ENCODE measurements at places on chromosomes 7 and 10.

- DNase-seq = peak; percentile 50
These were observed 65.0 kb downstream of the DNAJC12 start for GRCh38 chr10:67772894-67773511.

GRCh38 chr10:36542493-36542892 is 582.9 kb upstream of the ANKRD30A start:
- DNase-seq = peak; percentile 22

DNA sequence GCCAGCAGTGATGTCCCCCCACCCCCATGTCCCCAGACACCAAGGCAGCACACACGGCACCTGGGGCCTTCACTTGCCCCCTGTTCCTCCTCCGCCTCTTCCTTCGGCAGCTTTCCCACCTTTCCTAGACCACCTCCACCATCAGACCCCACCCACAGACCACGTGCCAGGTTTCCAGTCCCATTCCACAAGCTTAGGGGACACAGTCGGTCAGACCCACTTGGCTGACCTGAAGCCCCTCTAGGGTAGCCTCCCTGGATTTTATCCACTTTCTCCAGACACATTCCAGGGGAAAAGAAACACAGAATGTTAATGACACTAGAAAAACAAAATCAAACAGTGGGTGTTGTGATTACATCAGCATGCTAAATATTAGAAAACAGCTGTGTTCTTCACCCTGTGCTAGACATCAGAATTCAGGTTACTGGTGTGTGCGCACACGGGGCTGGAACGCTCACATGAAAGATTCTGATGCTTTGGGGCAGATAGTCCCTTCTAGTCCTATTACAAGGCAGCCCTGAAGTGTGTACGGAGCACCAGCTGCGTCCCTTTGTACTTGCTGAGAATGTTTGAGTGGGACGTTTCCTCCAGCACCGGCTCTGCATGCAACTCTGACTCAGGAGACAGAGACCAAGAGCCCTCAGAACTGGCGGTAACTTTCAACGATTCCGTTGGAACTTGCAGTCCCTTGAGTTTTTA is 75.5 kb upstream of the PPP2R2D start:
- DNase-seq = no peak

- DNase-seq = peak; percentile 100
These were observed 32.8 kb downstream of the GOLGA7B start for GRCh38 chr10:97882142-97883091.

- DNase-seq = no peak
These were observed 264.3 kb downstream of the RNLS start for GRCh38 chr10:88318803-88319202.

DNA sequence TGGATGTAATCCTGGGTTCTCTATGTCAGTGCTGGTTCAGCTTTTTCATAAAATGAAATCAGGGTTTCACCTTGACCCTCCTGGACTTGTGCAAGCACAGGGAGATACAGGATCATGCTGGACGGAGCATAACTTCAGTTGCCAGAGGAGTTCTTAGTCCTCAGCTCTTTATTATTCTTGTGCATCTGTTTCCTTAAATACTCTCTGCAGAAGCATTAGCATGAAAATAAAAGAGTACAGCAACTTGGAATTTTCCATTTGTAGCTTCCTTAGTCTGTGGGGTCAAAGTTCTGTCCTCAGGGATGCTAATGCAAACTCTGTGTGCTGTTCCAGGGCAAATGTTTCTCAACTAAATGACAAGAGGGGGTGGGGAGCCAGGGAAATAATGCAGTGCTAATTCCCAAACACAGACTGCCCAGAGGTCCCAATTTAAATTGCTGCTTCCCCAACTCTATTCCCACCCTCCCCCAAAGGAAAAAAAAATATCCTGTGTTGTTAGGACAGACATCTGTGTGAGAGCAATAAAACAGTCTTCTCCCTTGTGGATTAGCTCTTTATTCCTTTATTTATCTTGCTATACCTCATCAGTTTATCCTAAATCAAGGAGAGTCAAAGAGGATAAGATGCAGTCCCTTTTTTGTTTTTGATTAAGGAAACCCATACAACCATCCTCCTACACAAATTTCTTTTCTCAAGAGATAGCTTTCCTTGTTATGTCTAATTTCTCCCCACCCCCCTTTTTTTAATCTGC is 905.0 kb downstream of the LRMDA start:
- DNase-seq = peak; percentile 20

- no peak for DNase-seq
These were observed 1.8 kb downstream of the TFEC start for GRCh38 chr7:116028787-116029186.

GRCh38 chr10:79132681-79133381 is 64.1 kb downstream of the ZMIZ1 start:
- no peak for DNase-seq

DNA sequence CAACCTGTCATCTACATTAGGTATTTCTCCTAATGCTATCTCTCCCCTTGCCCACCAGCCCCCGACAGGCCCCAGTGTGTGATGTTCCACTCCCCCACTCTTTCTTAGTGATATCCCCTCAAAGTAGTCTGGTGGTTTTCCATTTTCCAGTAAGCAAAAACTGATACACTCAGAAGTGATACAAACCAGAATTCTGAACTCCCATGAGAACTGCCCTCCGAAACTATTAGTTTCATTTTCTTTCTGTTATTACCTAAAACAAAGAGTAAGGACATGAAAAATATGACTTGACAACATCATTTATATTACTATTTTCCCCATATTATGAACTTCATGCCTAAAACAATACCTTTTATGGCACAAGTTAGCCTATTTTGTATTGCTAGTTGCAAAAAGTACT is 175.0 kb downstream of the OTUD1 start:
- DNase-seq = no peak

GRCh38 chr7:28046035-28046434 is 134.6 kb downstream of the JAZF1 start:
- DNase-seq = no peak

DNA sequence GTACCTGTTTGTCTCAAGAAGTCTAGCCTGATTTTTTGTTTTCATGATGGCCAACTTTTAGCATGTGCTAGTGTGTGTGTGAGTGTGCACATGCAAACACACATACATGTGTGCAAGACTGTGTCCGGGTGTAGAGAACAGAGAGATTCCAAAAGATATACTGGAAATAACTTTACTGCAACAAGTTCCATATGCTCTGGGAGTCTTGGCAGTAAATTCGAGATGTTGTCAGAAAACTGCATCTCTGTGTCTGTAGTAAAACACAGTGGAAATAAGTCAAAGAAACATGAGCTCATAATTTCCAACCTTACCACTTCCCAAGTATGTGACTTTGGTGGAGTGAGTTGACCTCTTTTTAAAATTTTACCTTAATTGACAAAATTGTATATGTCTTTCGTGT is 950.8 kb upstream of the C7orf33 start:
- DNase-seq = no peak

DNA sequence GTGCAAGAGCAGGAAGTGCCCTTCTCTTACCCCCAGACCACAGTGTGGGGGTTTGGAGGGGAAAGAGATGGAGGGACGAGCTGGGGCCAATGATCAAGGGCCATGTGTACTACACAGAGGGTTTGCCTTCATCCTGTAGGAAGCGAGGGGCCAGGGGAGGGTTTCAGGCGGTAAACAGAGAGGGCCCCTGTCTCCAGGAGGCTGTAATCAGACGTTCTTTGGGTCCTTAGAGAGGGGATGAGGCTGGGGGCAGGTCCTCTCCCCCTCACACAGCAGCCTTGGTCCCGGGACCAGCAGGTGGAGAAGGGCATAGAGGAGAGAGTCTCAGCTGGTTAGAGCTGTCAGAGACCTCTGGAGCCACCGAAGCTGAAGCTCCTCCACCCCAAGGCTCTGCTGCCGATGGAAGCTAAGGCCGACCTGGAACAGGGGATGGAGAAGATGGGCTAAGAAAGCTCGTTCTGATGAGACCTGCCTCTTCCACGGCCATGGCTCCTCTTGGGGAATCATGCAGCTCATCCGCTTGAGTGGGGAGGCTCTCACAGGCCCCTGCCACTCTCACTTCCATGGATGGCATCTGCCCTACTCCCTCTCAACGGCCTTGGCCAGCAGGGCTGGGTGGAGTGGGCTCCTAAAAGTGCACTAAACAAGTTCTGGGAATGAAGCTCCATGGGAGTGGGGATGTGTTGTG is 3.5 kb downstream of the LOXL4 start:
- no peak for DNase-seq

- DNase-seq = no peak
These were observed 257.1 kb downstream of the GLI3 start for GRCh38 chr7:41979834-41980307.

- DNase-seq = peak; percentile 76
These were observed 6.1 kb downstream of the NPY start for GRCh38 chr7:24290004-24290641.

DNA sequence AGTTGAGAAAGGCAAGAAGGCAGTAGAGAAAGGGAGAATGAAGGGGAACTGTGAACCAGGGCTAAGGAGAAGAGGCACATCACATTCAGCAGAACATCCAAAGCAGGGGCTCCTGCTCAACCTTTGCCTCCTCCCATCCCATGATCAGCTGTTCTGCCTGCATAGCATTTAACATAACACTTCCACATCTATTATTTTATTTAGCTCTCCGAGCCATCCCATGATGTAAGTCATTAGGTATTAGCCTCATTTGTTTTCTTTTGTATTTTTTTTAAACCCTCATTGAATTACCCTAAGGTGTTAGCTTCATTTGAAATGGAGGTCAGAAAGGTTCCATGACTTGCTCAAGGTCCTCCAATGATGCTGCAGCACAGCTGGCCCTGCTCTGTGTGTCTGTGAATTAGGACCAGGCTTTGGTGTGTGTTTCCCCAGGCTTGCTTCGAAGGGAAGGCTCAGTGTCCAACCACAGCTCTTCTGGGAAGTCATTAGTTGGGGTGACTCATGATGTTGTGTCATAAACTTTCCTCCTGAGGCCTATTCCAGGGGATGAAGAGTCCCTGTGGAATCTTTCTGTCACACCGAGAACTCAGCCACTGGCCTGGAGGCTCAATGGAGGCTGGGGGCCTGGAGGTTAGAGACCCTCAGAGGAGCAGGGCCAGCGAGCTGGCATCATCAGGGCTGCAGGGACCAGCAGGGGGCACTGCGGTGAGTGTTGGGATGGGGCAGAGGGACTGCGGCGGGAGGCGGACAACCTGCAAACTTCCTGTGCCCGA is 16.5 kb downstream of the NPFFR1 start:
- DNase-seq = peak; percentile 97

DNA sequence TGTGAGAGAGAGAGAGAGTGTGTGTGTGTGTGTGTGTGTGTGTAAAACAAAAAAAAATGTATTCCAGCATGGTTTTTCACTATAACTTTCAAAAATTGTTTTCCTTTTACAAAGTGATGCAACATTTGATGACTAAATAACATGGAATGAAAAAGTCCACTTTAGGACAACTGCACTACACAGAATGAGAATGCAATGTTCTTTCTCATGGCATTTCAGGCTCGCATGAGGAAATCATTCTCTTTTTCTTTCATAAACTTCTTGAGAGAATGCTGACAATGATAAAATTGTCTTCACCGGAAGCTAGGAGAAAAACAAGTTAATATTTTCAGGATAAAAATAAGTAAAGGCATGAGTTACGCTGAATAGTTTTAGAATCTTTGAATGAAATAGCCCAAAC is 53.7 kb downstream of the SLC16A12 start:
- peak; percentile 98 for DNase-seq

DNA sequence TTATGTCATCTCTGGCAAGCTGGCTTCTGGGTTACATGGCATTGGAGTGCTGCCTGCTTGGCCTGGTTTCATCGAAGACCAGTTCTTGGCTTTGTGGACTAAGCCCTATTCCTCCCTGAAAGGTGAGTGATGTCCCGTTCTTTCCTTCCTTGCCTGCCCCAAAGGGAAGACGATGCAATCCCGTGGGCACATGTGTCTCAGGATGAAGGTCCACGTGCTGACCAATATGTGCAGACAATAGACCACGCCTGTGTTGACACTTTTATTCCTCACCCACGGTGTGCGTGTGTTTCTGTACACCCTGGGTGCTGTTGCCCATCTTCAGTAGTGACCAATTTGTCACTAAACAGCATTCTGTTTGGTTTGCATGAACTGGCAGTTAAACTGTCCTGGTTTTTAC is 28.6 kb upstream of the SHH start:
- DNase-seq = no peak

GRCh38 chr10:62270020-62270419 is 1.4 kb upstream of the RTKN2 start:
- DNase-seq = no peak

- no peak for DNase-seq
These were observed 154.9 kb downstream of the ZMYND11 start for GRCh38 chr10:290026-290725.

DNA sequence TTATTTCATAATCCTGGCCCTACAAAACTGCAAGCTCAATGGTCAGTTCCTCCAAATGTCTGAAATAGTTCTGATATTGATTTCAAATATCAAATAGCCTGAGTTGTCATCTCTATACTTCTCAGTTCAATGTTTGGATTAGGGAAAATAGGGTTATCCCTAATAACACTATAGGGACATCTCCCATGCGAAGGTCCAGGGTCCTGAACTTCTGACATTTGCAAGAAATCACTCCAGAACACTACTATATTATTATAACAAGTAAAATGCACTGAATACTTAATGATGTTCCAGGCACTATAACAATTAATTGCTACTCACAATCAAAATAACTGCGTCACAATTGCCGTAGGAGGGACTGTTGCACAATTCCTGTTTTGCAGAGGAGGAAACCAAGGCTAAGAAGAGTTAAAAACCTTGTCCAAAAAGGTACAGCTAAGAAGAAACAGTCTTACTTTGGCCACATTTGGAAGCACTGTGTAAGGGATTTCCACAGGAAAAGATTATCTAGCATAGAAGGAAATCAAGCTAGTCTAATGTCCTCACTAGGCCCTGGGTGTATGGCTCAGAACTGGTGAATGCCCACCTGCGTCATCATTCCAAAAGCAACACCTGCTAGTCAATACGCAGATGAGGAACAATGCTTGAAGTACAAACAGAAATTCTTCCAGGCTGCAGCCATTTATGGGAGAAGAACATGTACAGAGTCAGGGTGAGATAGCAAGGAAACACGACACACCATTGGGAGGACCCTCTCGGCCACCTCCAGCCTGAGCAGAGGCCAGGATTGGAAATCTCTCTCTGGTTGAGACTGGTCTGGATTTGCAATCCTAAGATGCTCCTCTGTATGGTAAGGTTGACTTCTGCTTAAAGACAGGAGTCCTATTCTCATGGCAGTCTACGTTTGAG is 48.3 kb downstream of the ABLIM1 start:
- no peak for DNase-seq

DNA sequence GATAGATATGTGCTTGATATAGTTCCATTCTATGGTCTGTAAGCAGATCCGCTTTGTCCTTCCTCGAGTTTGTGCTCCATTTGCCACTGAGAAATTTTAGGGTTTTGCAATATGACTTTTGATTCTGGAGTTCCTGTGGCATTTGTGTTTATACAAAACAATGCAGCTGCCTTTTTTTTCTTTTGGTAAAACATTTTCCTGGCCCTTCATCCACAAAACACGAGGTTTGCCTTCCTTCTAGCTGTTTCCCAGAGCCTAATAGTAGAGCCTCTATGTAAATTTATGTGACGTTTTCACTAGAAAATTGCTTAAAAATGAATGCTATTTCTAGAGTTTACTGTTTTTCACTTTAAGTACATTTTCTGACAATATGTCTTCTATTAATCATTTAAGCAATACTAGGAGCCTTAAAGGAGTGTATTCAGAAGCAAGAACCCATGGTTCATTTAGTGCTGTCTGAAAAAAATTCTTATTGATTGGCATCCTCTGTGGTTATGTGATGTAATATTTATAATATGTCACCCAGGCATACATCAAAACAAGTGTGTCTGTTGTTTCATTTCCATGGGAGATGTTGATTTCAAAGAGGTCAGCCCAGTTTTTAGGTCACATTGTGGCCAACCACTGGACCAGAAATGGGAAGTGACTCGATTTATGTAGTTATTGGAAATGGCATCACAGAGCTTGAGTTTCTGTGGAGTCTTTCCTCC is 618.3 kb downstream of the LRMDA start:
- peak; percentile 88 for DNase-seq

Data from renal cortical epithelial cell (primary cell).